Epithelial cell of proximal tubule (primary cell): ENCODE measurements at places on chromosomes 12 and 14.

GRCh38 chr14:59292028-59292427 lies 103.6 kb downstream of the DAAM1 start:
- no peak for DNase-seq

GRCh38 chr14:75010472-75011093 lies 7.9 kb downstream of the EIF2B2 start:
- DNase-seq = no peak

GRCh38 chr14:58362798-58363412 lies 32.8 kb upstream of the TOMM20L start:
- no peak for DNase-seq

GRCh38 chr12:26614011-26614616 lies 218.9 kb downstream of the ITPR2 start:
- no peak for DNase-seq

- no peak for DNase-seq
Observed at GRCh38 chr12:19833775-19834501, 394.6 kb downstream of the AEBP2 start.

DNA sequence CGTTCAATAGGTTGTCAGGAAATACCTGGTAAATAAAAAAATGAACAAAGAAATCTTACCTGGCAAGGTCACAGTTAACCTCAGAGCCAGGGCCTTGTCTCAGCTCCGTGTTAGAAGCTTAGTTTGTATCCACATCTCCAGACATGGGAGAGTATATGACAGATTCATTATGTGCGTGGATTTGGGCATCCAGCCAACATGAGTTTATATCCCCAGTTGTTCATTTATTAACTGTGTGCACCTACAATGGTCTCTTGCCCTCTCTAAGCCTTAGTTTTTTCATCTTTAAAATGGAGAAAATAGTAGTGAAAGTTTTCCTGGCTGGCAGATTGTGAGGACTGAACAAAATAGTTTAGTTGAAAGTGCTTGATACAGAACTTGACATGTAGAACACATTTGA lies 437.8 kb downstream of the NPAS3 start:
- no peak for DNase-seq

DNA sequence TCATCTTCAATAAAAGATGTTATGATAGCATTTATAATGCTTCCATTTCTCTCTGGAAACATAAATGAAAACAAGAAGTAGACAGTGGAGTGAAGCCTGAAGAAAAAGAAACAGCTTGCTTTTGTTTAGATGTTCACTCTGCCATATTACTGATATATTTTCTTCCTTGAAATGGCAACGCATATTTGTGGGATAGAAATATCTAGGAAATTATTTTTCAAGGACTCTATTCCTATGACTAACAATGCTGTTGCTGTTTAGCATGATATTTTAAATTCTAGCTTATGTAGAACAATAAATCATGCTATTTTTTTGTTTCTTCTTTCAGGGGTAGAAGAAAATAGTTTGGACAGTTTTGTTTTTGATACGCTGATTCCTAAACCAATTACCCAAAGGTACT lies 359.0 kb downstream of the NAV3 start:
- DNase-seq = no peak

DNA sequence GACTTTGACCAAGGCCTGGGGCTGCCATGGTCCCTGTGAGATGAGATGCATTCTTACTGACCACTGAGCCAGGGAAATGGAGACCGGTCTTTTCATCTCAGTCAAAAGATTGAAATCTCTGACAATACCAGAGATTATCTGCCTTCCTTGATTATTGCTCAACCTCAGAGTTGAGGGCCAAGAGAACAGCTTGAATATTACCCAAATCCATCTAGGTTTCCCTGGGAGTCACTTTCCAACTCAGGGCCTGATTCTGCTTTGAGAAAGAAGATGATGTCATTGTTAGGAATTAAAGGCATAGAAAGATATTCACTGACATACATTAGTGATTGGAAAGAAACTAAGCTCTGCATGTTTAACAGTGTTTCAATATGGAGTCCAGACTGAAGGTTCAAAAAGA lies 515.9 kb upstream of the TBX3 start:
- no peak for DNase-seq

DNA sequence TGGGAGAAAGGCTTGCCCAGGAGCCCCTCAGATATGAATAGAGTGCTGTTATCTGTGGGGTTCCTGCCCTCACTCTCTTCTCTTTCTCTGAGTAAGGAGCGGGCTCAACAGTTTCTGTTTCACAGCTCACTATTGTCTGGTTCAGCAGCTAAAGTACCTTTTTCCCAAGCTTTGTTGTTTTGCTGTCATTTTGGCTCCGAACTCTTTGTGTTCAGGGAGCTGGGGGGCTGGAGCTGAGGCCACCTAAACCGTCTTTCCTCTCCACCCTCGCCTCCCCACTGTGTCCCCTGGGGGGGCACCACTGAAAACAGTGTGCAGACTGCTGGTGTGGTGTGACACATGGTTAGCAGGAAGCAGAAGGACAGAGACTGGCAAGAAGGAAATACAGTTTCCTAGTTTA lies 51.4 kb downstream of the FBXW8 start:
- no peak for DNase-seq

- no peak for DNase-seq
Observed at GRCh38 chr12:103802586-103802886, 38.5 kb downstream of the NT5DC3 start.

DNA sequence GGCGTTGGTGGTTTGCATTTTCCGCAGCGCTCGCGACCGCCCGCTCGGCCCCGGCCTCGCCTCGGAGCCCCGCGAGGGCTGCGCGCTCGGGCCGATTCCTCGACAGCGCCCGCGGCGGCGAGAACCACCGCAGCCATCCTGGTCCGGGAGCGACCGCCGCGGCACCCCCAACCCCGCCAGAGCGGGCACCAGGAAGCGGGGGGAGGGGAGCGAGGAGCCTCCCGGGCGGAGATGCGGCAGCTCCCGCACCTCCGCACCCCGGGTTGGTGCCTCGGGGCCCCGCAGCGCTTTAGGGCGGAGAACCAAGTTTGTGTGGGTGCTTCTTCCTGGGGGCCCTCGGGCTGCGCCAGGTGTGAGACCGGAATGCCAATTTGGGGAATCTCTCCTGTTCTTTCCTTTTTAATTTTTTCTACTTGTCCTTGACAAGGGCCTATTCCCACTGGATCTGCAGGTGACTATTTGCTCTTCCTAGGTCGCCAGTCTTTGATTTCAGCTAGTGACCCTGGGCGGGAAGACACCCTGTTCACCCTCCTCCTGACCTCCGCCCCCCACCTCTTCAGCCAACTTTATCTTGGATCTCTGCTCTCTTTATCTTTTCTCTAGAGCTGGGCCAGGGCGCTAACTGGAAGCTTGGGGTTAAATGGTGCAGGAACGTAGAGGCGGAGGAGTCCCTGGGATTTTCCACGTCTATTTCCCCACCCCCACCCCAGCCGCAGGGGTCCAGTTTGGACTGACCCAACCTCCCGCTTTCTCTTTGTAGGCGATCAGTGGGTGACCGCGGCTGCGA lies at the start of gene SOCS2:
SOCS2 (plus strand) TSS at position 751 of the 787 bp plus-strand sequence. CDS start 223 bp downstream, outside the sequence.
- no peak for DNase-seq

DNA sequence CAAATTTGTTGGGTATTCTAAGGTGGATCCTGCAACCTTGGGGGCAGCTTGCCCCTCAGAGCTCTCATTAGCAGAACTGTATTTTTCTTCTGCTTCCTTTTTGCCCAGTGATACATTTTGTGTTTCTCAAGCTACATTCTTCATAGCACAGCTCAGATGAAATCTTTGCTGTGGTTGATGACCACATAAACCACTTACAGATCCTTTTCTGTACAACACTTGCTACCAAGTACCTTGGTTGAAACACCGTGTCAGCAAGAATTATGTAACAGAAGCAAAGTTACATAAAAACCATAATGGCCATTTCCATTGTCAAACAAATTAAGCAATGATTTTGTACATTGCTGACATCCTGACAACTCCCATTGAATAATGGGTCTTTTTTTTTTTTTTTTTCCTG lies 9.7 kb upstream of the PLBD1 start:
- no peak for DNase-seq

GRCh38 chr14:94112513-94113063 lies 2.1 kb downstream of the IFI27 start:
- DNase-seq = no peak

GRCh38 chr12:89059721-89060541 lies 292.4 kb downstream of the DUSP6 start:
- no peak for DNase-seq

- DNase-seq = no peak
Observed at GRCh38 chr12:74971201-74971600, 238.4 kb downstream of the KCNC2 start.

GRCh38 chr14:49767270-49767570 lies 733 bp upstream of the KLHDC2 start:
- no peak for DNase-seq

DNA sequence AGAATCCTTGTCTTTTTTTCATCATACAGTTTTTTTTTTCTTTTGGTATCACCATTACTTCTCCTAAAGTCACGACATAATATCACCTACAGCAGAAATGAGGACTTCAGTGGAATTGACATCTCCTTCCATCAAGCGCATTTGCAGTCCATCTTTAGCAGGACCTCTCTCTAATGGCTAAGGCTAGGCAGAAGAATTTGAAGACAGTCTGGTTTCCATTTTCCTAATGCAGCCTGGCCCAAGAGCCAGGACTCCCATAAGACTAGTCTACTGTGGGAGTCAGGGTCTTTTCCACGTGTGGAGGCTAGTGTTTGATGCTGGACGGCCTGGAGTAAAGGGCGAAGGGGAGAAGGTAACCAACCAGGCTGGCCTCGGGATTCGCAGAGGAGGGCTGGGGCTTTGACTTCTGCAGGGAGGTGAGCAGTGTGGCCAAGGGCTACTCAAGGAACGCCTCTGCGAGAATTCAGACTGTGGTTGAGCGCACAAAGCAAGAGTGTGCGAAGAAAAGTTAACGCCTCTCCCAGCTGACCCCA lies 769 bp upstream of the ZNF740 start:
- no peak for DNase-seq
